Stimulated activated CD8-positive, alpha-beta memory T cell treated with anti-CD3 and anti-CD28 coated beads, Interleukin-4, amount 100 ng/mL, for 48 hours (primary cell): ENCODE measurements at places on chromosomes 5 and 9.
A peak's percentile ranks its signal among the peaks of the same experiment; 100 is the strongest.

DNA sequence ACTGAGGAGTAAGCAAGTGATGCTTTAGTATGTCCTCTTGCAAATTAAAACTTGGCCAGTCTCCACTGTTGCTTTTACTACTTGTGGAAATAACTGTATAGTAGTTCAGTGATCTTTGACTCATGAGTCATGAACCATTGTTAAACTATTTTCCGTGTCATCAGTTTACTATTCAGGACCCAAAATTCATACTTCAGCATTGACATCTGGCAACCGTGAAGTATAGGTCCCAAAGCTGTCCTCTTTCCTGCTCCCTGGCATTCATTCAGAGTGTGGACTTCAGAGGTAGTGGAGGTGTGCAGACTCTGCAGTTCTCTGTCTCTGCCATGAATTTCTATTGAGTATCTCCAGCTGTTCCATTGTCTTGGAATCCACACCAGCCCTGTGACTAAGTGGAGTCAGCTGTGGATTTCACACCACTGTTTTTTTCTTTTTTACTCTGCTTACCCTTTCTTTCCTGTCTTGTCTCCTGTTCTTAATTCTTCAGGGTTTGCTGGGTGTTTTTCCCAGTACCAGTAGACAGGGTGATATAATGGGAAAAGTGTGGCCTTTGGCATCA lies 7.5 kb downstream of the TDRD7 start:
- no peak for DNase-seq

DNA sequence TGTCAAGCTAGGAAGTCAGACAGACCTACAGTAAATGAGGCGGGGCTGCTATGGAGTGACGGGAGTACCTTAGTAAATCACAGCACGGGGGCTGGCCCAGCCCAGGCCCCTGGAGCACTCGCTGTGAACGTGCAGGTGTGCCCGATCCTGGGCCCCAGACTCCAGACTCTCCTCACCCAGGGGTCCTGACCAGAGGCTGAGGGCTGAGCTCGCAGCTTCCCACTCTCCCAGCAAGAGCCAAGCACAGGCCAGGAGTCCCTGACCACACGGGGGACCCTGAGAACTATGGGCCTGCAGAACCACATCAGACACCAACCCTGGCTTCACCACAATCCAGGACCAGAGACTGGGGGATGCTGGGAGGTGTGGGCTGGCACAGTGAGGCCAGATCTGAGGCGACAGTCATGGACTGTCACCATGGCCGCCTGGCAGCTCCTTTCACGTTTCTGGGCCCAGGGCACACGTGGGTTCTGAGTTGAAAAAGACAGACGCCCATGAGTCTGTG lies 73.4 kb downstream of the ADAMTS2 start:
- DNase-seq: no peak

DNA sequence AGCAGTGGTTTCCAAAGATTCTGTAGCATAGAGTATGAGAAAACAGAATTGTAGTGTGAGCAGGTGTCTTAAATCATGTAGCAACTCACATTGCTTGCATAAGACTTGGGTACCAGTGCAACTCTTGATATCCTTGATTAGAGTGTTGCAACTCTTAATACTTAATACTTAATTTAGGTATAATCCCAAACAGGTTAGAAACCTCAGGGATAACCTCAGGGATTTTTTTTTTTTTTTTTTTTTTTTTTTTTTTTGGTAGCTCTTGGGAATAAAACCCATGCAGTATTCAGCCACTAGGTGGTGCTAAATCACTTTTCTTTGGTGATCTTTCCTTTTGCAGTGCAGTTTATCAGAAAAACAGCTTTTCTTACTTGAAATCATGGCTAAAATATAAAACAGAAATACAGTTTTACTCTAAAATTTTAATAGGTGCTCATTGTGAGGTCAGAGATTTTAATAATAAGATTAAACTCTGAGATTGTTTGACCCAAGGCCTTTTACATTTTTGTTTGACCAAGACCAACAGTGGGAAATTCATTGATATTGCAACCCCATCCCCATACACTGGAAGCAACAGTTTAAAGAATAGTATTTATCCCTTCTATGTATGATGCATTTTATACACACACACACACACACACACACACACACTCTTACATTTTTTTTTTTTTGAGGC lies 55.3 kb downstream of the ERAP1 start:
- no peak for DNase-seq

GRCh38 chr5:67831048-67831447 lies 384.5 kb upstream of the PIK3R1 start:
- no peak for DNase-seq

GRCh38 chr9:12651125-12651524 lies 42.1 kb upstream of the TYRP1 start:
- DNase-seq: no peak

DNA sequence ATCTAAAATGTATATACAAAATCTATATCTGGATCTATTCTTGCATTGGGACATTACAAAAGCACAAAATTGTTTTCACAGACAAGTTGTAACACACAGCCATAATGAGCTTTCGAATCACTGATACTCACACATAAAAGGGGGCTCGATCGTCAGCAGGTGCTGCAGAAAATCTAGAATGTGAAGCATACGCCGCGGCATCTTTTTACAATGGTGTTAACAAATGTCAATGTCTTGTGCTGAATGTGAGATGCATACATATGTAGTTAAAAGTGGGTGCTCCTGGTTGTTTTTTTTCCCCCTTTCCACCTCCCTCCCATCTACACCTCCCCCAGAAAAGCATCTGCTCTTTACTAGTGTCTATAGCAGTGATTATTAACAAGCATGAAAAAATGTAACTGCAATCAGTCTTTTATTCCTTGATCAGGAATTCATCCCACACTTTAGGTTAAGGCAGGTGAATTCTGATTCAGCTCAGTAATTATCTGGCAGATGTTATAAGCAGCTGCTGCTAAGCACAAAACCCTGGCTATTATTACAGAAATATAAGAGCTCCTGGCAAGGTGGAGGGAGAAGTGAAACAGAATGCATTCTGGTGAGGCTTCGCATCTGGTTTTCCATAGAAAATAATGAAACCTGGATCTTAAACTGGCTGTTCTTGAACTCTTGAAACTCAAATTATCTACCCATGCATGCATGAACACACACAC lies 114.1 kb downstream of the MPDZ start:
- DNase-seq: no peak

DNA sequence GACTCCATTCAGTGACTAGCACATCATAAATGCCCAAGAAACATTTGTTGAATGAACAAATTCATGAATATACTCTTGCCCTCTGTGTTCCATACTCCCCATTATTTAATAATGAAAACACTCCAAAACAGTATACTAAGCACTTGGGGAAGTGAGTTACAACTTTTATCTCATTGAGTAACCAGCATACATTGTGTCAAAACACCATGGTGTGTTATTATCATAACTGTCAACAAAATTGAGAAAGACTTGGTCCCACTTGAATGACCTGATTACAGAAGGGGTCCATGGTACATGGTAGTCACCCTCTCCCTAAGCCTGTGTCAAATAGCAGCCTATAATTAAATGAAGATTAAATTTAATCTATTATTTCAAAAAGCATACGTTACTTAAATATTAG lies 16.2 kb downstream of the ANKH start:
- DNase-seq: no peak

DNA sequence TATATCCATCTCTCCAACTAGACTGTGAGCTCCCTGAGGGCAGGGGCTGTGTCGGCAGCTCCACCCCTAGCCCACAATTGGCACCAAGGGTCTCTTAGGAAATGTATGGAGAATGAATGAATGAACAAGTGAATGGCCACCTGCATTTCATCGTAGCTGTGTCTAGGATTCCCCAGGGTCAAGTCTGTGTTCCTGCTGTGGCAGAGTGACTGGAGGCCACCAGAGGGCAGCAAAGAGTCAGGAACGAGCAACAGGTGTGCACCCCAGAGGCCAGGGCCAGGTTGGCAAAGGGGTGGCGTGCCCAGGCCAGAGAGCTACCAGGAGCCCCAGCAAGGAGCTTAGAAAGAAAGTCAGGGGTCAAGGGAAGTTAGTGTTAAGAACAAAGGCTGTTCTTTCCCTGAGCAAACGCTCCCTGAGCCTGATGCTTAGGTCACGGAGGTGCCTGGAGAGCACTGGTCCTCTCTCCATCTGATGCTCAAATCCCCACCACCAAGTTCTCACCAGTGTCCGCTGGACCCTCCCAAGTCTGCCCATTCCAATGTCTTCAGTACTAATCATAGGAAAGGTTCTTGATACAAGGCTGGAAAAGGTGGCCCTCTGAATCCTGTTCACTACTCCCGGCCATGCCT lies 160.7 kb downstream of the PAX5 start:
- peak; percentile 87 for DNase-seq

DNA sequence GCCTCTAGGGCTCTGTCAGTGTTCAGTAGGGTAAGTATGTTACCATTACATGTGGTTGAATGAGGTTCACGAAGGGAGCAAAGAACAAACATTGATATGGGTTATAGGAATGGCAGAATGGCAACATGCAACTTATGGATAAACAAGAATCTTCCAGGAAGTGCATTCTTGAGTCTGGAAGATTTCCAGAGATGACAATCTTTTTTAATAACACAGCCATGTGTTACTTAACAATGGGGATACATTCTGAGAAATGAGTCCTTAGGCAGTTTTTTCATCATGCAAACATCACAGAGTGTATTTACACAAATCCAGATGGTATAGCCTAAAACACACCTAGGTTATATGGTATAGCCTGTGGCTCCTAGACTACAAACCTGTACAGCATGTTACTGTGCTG lies 9.1 kb upstream of the SLC28A3 start:
- DNase-seq: no peak

GRCh38 chr9:88678431-88678830 lies 143.5 kb downstream of the NXNL2 start:
- DNase-seq: no peak

GRCh38 chr5:10254686-10255085 lies 4.6 kb downstream of the CCT5 start:
- no peak for DNase-seq

- no peak for DNase-seq
These were observed 367.1 kb downstream of the CDK5RAP2 start for GRCh38 chr9:120212853-120213200.

DNA sequence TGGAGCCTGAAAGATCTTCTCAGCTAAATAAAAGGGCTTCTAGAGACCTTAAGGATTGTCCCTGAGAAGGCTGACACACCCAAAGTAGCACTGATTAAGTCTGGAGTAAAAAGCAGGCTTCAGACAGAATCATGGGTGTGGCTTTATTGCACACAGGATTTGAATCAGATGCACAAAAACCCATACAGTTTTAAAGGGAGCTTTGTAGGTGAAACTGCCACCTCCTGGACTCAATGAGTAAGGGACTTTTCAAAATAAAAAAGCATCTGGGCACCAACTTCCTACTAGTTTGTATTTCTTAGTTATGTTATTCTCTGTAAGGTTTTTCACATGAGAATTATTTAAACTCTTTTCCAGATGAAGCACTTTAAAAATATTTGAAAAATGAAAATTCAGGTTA lies 129.4 kb downstream of the EDIL3 start:
- DNase-seq: no peak

GRCh38 chr5:92703976-92704375 lies 877.0 kb downstream of the NR2F1-AS1 start:
- no peak for DNase-seq

DNA sequence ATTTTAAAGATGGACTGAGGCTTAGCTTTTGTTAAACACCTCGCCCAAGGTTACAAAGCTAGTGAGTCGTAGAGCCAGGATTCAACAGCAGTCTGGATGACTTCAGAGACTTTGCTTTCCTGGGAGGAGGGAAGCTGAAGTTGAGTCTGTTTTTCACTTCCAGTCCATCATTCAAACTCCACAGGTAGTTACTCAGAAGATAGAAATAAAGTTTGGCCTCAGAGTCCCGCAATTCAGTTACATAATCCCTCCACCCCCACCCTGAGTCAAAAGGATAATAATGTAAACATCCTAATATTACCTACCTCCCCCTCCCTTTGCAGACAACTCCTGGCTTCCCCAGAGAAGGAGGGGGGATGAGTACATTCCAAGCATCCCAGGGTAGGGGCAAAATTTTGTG lies 8.1 kb downstream of the HBEGF start:
- DNase-seq: no peak

GRCh38 chr9:136310273-136311030 lies 6.6 kb upstream of the CCDC187 start:
- no peak for DNase-seq

DNA sequence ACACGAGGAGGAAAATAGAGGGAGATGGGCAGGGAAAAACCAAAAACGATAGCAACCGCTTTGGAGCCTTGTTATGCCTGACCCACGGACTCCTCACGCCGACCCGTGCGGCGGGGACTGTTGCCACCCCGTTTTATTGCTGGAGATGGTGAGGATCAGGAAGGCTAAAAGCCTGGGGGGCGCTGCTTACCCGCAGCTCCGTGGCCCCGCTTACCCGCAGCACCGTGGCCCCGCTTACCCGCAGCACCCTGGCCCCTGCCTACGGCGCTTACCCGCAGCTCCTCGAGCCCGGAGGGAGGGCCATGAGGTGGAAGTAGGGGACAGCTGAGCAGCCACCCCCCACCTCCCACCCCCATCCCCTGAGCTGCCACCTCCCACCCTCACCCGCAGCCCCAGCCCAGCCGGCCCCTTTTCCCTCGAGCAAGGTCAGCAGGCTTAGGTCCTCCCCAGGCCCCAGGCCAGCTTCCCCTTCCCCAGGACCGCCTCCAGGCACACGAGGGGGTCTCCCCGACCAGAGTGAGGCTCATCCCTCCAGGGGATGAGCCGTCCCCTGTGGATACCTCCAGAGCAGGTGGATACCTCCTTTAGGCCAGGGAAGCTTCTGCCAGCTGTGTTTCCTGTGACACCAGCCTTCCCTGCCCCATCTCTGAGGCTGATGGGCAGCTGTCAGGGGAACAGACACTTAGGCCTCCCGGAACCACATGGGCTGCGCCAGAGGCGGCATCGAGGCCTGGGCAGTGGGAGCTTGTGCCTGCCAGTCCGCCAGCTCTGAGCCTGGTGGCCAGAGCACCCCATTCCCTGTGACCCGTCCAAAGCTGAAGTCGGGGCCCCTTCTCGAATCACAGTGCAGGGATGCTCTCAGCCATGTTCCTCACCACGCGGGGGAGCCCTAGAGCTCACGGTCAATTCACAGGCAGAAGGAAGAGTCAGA lies 92.3 kb downstream of the LMX1B start:
- peak; percentile 90 for DNase-seq

- no peak for DNase-seq
These were observed 452.7 kb downstream of the BNC2 start for GRCh38 chr9:16417749-16418148.

GRCh38 chr9:132207215-132207614 lies 45.4 kb downstream of the NTNG2 start:
- DNase-seq: no peak

GRCh38 chr5:168214071-168214470 lies 77.4 kb upstream of the WWC1 start:
- no peak for DNase-seq

- no peak for DNase-seq
These were observed 608.0 kb upstream of the ACO1 start for GRCh38 chr9:31776471-31776870.
